ENCODE measurements at places on chromosomes 7 and 10. TPM values are rescaled to one million over a fixed set of nuclear protein-coding genes. Genes with fewer than 3 reads are reported as not detected.

Gene CCL26
- 0.67 TPM for total RNA-seq

Gene AQP1
- total RNA-seq: 544 TPM

Gene ACTR1A
- total RNA-seq: 178 TPM

Gene LYZL1
- total RNA-seq: not detected

Gene FLNC
- 388 TPM for total RNA-seq

Gene AKR1E2
- total RNA-seq: 16.0 TPM

Gene FAM25A
- total RNA-seq: not detected

Gene SLC18A2
- 0.85 TPM for total RNA-seq

Gene SCIN
- total RNA-seq: 2.5 TPM

Gene GPR26
- not detected for total RNA-seq

DNA sequence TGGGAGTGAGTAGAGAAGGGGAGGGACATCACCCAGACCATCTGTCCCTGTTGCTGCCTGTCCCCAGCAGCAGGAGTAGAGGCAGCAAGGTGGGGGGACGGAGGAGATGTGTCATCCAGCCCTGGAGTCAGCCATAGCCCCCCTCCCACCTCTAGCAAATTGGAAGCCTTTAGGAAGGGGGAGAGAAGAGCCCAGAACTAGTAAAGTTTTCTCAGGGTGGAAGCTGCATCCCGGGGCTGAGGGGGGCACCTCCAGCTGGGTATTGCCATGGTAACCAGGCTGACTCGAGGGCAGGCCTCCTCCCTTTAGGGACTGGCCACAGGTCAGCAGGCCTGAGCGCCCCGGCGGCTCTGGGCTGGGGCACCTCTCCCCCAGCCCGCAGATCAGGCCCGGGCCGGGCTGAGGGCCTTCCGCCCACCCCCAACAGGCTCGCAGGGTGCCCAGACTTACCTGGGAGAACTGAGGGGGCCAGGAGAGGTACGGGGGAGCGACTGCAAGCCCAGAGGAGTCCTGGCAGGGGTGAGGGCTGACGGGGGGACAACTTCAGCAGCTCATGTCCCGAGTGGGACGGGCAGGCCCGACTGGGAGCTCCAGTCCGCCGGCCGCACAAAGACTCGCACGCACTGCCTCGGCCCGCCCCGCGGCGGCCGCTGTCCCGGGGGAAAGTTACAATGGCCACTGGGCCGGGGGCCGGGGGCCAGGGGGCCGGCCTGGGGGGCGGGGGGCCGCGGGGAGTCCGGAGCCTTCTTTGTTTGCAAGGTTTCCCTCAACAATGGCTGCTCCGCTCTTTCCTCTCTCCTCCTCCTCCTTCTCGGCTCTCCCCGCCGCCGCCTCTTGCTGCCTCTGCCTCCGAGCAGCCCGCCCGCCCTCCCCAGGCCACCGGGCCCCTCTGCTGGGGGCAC lies 6.0 kb downstream of the LDB1 start:
- no peak for ATAC-seq

GRCh38 chr7:123621707-123622106 lies 20.1 kb downstream of the ASB15 start:
- no peak for ATAC-seq

DNA sequence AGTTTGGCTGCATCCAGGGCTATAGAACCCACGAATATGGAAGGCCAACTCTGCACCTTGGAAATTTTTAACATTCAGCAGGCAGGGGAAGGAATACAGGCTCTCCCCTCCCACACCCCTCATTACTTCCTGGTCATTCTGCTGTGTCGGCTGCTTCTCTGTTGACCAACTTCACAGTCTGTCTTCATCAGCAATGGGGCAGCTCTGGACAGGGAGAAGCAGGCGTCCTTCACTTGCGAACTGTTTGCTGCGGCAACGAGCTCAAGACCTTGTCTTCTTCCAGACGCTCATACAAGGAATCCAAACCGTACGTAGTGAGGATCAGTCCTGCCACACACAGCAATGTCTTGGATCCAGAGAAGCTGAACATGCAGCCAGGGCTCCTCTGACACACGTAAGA lies 192.2 kb downstream of the DIP2C start:
- ATAC-seq: no peak

DNA sequence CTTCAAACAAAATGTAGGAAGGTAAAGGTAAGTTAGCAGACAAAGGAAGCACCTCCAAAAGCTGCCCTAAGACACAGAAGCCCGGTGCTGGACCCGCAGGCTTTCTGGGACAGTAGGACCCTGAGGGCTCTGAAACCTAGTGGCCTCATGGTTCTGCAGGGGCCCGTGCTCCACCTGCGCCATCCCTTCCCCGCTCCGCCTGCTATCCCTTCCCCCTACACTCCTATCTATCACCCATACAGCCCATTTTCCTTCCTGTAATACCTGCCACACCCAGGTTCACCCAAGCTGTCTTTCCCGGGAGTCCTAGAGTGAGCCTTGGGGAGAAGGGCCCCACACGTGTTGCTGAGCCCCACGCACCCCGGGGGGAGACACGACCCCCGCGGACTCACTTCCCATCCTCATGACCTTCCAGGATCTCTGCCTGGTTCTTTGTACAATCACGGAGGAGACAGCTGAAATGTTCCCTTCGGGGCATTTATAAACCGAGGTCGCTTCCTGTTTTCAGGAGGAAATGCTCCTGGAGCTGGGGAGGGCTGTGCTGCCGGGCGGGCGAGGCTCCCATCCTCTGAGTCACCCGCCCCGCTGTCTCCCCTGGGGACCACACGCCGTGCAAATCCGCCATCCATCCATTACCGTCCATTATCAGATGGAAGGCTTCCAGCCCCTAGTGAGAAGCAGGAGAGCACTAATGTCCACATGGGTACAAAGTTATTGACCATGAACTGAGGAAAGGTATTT lies 251.7 kb upstream of the PITRM1 start:
- peak; percentile 51 for ATAC-seq

DNA sequence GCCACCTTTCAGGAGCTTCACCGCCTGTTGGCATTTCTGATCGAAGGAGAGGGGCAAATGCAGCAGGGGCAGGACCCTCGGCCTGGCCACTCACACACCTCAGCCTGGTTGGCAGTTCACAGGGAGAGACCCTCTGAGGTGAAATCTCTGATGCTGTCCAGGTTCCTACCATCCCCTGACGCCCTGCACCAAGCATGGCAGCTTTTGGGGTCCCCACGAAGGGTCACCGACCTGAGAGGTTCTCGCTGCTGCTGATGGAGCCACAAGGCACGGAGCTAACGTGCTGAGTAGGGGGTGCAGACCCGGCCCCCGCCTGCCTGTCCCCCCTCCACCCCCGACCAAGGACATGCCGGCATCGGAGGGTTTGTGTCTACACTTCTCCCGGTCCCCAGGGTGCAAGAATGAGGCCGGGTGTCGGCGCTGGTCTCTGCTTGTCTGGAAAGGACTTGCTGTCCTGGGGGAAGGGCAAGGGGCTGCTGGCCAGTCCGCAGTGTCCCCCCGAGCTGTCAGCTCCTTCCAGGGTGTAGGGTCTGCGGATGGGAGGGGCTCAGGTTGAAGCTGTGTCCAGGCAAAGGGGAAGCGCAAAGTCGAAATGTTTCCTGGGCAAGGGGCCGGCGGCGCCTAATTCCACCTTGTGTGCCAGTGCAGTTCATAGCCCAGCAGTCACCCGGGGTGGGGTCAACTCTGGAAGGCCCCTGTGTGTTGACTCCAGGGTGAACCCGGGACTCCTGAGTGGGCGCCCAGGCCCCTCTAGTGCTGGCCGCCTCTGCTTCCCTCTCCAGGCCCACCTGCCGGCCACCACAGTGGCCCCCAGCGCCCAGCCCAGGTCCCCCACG lies 132.6 kb downstream of the DNAJB6 start:
- ATAC-seq: no peak

DNA sequence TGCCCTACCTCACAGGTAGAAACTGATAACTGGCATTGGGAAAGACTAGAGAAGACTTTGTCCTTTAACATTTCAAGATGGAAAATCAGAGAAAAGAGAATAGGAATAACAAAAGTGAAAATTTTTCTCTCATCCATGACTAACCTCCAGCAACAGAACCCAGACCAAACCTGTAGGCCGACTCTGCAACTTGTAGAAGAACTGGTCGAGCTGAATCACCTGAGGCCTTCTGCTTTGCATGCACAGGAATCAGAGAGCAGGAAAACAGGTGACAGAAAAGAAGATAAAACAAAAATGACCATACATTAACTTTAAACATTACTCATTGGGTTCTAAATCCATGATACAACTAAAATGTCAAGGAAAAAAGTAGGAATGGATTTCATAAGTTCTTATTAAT lies 137.1 kb downstream of the SLC25A13 start:
- ATAC-seq: no peak

DNA sequence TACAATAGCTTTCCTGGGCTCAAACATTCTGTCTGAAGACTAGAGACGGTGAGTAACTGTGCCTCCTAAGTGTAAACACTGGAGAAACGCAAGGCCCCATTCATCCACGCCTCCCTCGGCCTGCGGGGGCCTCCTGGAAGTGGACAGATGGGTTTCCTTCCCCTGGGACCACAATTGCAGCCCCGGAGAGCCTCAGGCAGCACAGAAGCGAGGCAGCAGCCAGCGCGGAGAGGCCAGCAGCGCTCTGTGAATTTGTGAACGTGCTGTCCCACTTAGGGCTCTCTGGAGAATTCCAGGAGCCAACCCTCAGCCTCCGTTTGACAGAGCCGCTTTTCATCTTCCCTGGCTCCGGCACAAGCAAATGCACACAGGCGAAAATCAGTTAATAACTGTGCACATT lies 23.2 kb upstream of the CALN1 start:
- no peak for ATAC-seq

DNA sequence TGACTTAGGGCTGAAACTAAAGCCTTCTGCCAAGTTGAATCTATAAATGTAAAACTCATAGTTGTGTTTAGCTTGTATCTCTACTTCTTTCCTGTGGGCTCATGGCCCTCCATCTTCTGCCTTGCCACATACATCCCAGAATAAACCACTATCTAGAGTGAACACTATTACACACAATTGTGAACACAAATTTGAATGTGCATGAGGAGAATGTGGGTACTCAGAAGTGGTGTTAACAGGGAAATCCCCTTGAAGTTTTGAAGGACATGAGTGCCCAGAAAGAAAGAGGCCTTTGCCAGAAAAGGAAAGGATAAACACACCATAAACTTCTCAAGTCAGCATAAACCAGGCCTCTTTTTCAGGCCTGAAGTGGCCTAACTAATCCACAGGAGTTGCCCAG lies 20.2 kb upstream of the CCNJ start:
- ATAC-seq: no peak

- ATAC-seq: no peak
Observed at GRCh38 chr10:10053051-10053450, 964.6 kb upstream of the CELF2 start.

- ATAC-seq: no peak
Observed at GRCh38 chr7:69608878-69609277, 10.6 kb downstream of the AUTS2 start.

- peak; percentile 73 for ATAC-seq
Observed at GRCh38 chr7:99123571-99124033, 20.3 kb downstream of the SMURF1 start.

- no peak for ATAC-seq
Observed at GRCh38 chr7:24908727-24909126, 71.3 kb downstream of the OSBPL3 start.

GRCh38 chr7:47088329-47089067 lies 493.4 kb downstream of the TNS3 start:
- ATAC-seq: peak; percentile 85

DNA sequence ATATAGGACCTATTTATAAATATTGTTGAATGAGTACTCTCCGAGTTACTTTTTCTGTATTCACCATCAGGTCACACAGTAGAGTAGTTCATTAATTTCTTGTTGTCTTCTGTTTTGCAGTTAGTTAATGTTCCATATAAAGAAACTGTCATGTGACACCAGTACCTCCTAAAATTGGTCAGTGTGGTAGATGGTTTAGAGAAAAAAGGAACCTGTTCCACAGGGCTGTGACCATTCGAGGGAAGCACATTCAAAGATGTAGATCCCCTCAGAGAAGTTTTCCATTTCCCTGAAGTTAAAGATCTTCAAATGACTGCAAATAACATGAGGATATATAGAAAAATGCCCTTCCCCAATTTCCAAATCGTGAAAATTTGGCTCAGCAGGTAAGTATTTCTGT lies 45.7 kb downstream of the PRPF18 start:
- no peak for ATAC-seq

DNA sequence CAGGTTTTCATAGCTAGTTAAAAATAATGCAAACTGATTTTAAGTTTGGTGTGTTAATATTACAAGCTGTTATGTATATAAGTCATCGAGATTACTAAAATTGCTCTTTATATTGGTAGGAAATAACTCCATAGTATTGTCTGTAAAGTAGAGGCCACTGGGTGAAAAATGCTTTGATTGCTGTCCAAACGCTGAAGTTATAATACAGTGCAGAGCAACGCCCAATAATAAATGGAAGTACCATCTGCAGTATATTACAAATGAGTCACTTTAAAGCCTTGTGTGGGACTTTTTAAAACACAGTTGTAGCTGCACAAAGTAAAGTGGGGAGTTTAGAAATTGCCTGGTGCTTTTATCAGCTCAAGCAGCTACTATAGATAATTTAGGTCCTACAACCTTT lies 196.1 kb downstream of the NXPH1 start:
- no peak for ATAC-seq

- no peak for ATAC-seq
Observed at GRCh38 chr7:98199131-98199530, 12.1 kb upstream of the BHLHA15 start.

All from gastroesophageal sphincter (tissue), 4 donors.